ENCODE measurements at places on chromosomes 3 and 15.

GRCh38 chr3:122064326-122064725 is 9.2 kb downstream of the CD86 start:
- no peak for DNase-seq

- no peak for DNase-seq
These were observed 18.2 kb upstream of the WDR49 start for GRCh38 chr3:167671878-167672427.

- no peak for DNase-seq
These were observed 44.4 kb downstream of the AQP9 start for GRCh38 chr15:58182460-58183163.

GRCh38 chr3:167736264-167736787 is 805 bp downstream of the SERPINI1 start:
- no peak for DNase-seq

- DNase-seq, result peak; percentile 60
These were observed 88.3 kb downstream of the TMEM266 start for GRCh38 chr15:76147906-76148570.

DNA sequence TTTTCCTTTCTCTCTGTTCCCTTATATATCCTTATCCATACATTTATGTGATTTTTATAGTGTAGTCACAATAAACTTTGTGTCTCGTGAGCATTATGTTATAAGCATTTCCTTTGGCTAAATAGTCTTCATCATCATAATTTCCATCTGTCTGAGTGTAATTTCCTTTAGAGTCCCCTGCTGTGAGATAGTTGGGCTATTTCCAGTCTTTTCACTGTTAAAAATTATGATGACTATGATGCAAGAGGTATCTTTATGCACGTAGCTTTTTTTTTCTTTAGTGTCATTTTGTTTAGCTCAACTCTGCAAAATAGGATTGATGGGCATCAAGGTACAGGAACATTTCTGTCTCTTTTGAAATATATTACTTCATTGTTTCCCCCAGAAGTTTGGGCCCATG is 26.9 kb upstream of the CA12 start:
- DNase-seq, result no peak

DNA sequence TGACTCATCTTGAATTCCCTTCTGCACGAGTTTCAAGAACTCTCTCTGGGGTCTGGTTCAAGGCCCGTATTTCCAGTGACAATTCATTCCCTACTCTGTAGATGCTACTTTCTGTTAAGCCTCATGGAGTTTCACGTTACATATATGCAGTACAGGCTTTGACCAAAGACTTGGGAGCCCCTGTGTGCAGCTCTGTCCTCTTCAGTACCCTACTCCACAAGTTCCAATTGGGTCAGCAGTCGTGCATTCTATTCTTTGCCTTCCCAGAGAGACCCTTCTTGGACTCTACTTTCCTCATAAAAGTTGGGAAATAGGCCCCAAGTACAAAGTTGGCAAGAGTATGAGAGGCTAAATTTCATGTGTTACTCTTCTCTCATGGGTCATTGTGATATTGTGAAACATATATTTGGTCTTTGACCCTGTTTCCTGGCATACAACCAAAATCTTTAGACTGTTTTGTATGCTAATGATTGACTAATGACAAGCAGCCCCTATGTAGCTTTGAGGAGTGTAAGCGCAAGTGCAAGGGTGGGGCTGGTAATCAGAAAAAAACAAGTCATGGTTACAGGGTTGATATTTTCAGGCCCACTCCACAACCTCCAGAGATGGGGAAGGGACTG is 15.0 kb upstream of the CCDC50 start:
- DNase-seq, result no peak

- no peak for DNase-seq
These were observed 67.2 kb downstream of the MYO9A start for GRCh38 chr15:72050700-72051099.

GRCh38 chr3:133996996-133997395 is 32.7 kb downstream of the SLCO2A1 start:
- no peak for DNase-seq

- DNase-seq, result no peak
These were observed 265.1 kb upstream of the COL8A1 start for GRCh38 chr3:99373088-99373845.

GRCh38 chr15:25058080-25058785 is 103.4 kb downstream of the SNRPN start:
- DNase-seq, result no peak

GRCh38 chr3:176554264-176554663 is 643.0 kb downstream of the TBL1XR1 start:
- no peak for DNase-seq

- DNase-seq, result no peak
These were observed 25.3 kb upstream of the IL20RB start for GRCh38 chr3:136932523-136932922.

GRCh38 chr3:156826144-156826895 is at the start of gene LEKR1:
Gene LEKR1, plus strand, starts transcription at chr3:156826353. Its CDS starts 2,977 bp downstream, at chr3:156829330.
- peak; percentile 60 for DNase-seq

DNA sequence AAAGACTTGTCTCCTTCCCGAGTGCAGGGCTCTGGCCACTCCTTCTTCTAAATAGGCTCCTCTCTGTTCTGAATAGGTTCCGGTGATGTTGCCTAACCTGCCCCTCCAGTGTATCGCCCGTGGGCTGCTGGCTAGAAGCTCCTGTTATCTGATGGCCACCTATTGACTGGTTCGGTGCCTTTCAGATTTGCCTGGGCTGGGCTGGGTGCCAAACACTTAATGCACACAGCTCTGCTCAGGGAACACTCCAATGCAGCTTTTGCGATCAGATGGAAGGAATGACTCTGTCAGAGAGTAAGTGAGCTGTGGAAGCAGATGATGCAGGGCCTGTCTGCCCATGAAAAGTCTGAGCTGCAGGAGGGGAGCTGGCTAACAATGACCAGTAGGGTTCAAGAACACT is 112.9 kb downstream of the CORO2B start:
- no peak for DNase-seq

DNA sequence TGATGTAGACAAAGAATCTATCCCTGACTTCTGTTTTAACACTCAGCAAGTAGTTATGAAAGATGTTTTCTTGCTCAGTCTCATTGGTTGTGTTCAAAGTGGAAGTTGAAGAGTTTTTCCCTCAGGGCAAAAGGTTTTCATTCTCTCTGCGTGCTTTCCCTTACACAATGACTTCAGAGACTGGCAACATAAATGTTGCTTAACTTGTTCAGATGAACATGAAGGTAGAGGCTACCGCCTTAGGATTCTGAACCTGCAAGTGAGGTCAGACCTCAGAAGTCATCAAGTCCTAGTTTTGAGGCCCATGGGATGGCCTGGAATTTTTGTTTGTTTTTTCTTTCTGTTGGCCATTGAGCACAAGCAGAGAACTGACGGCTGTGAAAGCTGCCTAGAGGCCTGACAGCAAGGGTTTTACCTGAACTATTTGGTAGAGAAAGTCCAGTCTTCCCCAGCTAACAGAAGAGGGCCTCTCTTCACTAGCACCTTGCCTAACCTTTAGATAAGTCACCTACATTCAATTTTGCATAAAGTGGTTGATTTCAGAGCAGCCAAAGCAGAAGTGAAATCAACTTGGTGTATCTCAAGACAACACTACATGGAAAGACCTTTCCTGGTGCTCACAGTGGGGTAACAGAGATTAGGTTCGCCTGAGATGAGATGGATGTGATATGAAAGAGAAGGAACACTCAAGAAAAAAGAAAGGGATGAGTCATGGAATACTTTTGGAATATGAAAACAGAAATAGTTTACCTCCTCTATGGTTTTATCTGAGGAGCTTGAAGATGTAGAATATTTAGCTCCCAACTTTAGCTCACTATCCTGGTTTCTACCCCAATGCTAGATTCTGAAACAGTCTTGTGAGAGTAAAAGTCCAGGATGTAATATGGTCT is 53.6 kb upstream of the AP4E1 start:
- no peak for DNase-seq

DNA sequence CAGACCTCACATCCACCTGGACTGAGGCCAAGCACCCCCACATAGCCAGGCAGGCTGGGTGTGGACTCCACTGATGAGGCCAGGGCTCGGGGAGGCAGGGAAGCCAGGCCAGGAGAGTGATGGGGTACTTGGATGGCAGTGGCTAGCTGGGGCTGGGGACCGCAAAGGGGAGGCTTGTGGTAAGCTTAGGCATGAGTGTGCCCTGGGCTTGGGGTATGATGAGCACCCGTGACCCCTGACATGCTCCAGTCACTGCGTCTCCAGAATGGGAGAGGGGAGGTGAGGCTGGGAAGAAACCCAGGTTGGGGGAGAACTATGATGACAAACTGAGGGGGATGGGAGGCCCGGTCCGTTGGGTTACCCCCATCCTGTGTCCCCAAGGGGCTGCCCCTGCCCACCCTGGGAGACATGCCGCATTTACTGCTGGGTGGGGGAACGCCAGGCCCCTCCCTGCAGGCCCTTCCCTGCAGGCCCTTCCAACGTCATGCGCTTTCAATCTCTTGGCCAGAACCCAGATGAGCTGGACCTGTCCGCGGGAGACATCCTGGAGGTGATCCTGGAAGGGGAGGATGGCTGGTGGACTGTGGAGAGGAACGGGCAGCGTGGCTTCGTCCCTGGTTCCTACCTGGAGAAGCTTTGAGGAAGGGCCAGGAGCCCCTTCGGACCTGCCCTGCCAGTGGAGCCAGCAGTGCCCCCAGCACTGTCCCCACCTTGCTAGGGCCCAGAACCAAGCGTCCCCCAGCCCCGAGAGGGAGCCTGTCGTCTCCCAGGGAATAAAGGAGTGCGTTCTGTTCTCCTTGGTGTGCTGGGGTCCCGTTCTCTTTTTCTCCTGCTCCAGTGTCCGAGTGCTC is 34.1 kb downstream of the TSPAN3 start:
- DNase-seq, result no peak

- DNase-seq, result no peak
These were observed 51.5 kb downstream of the PGPEP1L start for GRCh38 chr15:98955961-98956723.

DNA sequence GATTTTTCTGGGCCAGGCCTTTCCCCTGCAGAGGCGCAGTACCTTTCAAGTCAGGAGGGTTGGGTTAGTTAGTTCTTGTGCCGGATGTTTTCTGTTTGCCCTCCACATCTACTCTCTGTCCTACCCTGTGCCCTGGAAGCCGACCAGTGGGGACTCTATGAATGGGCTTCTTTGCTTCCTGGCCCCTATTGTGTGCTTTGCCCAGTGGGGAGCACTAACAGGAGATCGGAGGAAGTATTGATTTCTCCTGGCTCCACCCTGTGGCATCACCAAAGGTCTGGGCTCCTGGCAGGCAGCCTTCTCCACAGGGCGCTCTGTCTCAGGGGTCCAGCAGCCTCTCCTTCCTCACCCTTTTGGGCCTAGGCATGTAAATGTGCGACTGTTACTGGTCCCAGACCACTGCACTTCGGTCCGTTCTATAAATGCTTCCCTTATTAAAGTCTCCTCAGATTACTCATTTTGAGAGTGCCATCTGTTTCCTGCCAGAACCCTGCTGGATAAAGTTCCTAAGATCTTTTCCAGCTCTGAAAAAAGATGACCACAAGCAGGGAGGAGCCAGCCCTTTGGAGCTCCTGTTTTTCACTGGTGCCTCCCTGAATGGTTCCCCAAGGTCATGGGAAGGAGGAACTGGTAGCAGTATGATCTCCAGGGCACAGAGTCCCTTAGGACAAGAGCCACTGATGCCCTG is 44.5 kb downstream of the CTDSPL start:
- no peak for DNase-seq

DNA sequence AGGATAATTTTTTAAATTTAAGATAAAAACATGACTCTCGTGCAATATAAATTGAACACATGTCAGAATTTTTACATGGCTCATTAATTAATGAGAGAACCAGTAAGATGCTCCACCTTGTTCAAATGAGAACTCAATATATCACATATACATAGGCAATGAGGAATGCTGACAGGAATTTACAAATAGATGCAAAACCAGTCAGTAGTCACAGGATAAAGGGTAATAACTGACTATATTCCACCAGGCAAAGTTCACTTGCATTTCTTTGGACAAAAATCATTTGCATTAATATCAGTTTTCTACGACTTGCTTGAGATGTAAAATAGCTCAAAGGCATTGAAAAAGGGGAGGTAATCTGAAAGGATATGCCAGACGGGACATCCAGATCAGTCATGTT is 139.4 kb downstream of the STAC start:
- no peak for DNase-seq

- no peak for DNase-seq
These were observed 138.5 kb upstream of the HES1 start for GRCh38 chr3:193997228-193998122.

- DNase-seq, result no peak
These were observed 245.7 kb downstream of the TIGIT start for GRCh38 chr3:114539525-114539924.

- DNase-seq, result no peak
These were observed 15.3 kb downstream of the NPTN start for GRCh38 chr15:73617913-73618312.

GRCh38 chr3:196788528-196788927 is 48.9 kb downstream of the PAK2 start:
- DNase-seq, result no peak

DNA sequence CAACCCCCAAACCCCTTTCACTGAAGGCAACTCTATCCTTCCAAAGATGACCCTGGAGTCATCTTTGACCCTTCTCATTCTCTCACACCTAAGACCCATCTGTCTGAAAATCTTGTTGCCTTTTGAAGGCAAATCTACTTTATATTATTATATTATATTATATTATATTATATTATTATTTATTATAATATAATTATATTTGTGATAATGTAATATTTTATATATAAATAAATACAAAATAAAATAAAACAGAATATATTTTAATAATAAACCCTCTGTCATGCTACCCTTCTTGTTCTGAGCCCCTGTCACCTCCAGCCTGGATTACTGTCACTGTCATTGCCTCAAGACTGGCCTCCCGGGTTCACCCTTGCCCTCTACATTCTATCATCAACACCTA is 5.0 kb upstream of the PROK2 start:
- no peak for DNase-seq

- peak; percentile 34 for DNase-seq
These were observed 4.7 kb upstream of the RNF13 start for GRCh38 chr3:149808209-149808829.

DNA sequence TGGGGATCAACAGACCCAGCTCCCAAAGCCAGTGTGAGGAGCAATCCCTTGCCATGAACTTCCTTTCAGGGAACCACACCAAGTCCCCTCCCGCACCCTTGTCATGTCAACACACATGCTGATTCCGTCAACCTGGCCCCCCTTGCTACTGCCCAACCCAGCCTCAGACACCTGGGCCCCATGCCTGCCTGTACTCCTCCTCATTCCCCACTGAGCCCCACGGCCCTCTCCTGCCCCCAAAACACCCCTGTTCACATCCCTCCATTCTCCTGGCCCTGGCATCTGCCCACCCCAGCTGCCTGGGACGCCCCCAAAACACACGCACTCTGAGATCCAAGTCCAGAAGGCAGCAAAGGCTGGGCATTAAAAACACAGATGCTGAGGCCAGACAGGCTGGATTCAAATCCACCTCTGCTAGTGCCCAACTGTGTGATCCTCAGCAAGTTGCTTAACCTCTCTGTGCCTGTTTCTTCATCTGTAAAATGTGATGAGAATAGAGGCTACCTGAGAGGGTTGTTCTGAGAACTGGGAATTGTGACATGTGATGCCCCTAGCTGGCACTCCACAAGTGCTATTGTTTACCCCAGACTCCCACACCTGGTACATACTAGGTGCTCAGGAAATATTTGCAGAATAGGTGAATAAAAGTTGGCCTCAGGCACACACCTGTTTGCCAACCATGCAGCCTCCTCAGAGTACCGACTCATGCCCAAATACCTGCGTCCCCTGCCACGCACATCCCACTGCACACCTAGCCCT is 2.3 kb downstream of the PLXND1 start:
- no peak for DNase-seq

All from stimulated activated naive CD4-positive, alpha-beta T cell treated with Interleukin-2 at 50 U/mL for 16 hours (primary cell).